AG08395 (cell line): ENCODE measurements at places on chromosomes 16 and 17.

GRCh38 chr17:73707358-73707757 is 63.1 kb upstream of the SDK2 start:
- no peak for DNase-seq

DNA sequence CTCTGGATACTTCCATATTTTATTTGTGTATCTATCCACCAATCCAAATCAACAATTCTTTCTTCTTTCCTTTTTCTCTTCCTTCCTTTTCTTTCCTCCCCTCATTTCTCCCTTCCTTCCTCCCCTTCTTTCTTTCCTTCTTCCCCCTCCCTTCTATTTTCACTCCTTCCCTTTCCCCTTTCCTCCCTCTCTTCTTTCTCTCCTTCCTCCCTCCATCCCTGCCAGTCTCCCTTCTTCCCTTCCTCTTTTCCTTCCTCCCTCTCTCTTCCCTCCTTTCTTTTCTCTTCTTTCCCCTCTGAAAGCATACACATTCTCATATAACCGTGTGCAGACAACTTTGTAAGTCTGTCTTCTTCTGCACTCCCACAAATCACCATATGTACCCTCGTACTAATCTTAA is 382.3 kb upstream of the MAF start:
- DNase-seq, result no peak

- DNase-seq, result no peak
Observed at GRCh38 chr17:18040261-18040858, 1.2 kb downstream of the GID4 start.

- no peak for DNase-seq
Observed at GRCh38 chr17:50511058-50511457, 2.8 kb downstream of the MYCBPAP start.

- DNase-seq, result no peak
Observed at GRCh38 chr17:67435122-67435521, 58.0 kb downstream of the PITPNC1 start.

- DNase-seq, result no peak
Observed at GRCh38 chr17:1693339-1693738, 8.7 kb upstream of the PRPF8 start.

- DNase-seq, result peak; percentile 53
Observed at GRCh38 chr17:21058098-21058893, 15.5 kb upstream of the USP22 start.

GRCh38 chr17:36849871-36850348 is 87.4 kb upstream of the LHX1 start:
- peak; percentile 53 for DNase-seq

DNA sequence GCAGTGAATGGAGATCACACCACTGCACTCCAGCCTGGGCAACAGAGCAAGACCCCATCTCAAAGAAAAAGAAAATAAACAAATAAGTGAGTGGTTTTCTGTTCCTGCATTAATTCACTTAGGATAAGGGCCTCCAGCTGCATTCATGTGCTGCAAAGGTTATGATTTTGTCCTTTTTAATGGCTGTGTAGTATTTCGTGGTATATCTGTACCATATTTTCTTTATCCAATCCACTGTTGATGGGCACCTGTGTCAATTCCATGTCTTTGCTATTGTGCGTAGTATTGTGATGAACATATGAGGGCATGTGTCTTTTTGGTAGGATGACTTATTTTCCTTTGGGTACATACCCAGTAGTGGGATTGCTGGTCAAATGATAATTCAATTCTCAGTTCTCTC is 33.9 kb downstream of the SLC5A11 start:
- DNase-seq, result no peak

DNA sequence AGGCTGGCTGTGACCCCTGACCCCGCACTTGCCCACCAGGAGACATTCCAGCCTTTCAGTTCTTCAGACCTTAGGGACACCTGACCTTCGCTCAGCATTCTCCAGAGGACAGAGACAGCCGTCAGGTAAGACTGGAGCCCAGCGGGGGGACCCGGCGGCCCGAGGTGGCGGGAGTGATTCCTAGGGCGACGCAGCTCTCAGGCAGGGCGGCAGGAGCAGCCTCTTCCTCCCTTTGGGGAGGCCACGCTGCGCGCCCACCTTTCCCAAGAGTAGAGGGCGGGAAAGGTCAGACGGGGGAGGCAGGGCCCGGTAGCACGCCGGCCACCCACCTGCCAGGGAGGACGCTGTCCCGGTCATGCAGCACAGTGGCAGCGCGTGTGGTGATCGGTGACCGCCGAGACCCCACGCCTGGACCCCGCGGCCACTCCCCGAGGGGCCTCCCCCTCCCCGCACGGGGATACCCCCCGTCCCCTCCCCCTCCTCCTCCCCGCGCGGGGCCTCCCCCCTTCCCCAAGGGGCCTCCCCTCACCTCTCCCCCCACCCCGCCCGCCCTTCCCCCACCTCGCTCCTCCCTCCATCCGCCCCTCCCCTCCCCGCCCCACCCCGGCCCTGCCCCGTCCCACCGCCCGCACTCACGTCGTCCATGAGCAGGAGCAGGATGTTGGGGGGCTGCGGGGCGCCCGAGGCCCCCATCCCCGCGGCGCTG is 472 bp downstream of the GALNS start:
- DNase-seq, result no peak

DNA sequence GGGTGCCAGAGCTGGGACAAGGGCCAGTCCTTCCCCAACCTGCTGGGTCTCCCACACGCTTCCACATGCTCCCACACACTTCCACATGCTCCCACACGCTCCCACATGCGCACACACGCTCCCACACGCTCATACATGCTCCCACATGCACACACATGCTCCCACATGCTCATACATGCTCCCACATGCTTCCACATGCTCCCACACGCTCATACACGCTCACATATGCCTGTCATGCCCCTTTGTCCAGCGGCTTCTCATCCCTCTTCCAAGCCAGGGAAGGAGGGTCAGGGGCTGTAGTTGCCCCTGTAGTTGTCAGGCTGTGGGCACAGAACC is 9.9 kb upstream of the METRNL start:
- DNase-seq, result no peak

DNA sequence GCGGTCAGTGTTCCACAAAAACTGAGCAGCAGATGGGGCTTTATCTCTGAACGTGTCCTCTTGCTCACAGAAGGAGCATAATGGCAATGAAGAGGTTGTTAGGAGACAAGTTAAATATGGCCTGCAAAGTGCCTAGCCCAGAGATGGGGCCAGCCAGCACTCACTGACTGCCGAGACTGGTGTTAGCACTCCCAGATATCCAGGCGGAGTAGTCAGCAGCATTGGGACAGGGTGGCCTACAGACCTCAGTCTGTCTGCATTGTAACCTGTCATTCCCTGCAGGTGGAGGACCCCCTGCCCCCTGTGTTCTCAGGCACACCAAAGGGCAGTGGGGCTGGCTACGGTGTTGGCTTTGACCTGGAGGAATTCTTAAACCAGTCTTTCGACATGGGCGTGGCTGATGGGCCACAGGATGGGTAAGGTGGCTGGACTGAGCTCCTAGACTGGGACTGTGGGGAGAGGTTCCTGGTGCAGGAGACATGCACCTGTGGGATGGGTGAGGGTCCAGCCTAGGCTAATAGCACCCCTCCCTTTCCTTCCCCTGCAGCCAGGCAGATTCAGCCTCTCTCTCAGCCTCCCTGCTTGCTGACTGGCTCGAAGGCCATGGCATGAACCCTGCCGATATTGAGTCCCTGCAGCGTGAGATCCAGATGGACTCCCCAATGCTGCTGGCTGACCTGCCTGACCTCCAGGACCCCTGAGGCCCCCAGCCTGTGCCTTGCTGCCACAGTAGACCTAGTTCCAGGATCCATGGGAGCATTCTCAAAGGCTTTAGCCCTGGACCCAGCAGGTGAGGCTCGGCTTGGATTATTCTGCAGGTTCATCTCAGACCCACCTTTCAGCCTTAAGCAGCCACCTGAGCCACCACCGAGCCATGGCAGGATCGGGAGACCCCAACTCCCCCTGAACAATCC is 4.2 kb downstream of the MFAP4 start:
- DNase-seq, result no peak

- DNase-seq, result no peak
Observed at GRCh38 chr17:57438066-57438731, 181.9 kb downstream of the MSI2 start.
